ENCODE measurements at places on chromosomes 6 and 20.

DNA sequence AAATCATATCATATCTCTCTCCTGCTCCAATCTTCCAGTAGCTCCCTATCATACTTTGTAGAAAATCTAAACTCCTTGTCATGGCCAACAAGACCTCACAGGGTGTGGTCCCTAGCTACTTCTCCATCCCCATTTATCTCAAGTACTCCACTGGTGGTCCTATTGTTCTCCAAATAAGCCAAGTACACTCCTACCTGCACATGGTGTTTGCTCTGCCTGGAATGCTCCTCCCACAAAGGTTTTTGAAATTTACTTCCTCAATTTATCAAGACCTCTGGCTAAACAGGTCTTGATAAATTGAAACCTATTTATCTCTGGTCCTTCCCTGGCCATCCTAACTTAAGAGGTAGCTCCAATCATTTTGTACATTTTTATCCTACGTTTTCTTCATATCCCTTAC is 12.1 kb downstream of the TMX4 start:
- no peak for DNase-seq

- DNase-seq, result no peak
Observed at GRCh38 chr6:94215552-94215951, 796.2 kb upstream of the EPHA7 start.

- DNase-seq, result no peak
Observed at GRCh38 chr6:71254323-71254722, 34.3 kb upstream of the OGFRL1 start.

- no peak for DNase-seq
Observed at GRCh38 chr20:63067266-63067635, 60.5 kb upstream of the BHLHE23 start.

- peak; percentile 23 for DNase-seq
Observed at GRCh38 chr6:89350281-89350966, 2.1 kb downstream of the UBE2J1 start.

- DNase-seq, result peak; percentile 79
Observed at GRCh38 chr6:33161354-33162331, 30.6 kb downstream of the COL11A2 start.

GRCh38 chr6:133549371-133549801 is 308.2 kb downstream of the EYA4 start:
- no peak for DNase-seq

GRCh38 chr6:93350774-93351173 is 68.6 kb downstream of the EPHA7 start:
- no peak for DNase-seq

DNA sequence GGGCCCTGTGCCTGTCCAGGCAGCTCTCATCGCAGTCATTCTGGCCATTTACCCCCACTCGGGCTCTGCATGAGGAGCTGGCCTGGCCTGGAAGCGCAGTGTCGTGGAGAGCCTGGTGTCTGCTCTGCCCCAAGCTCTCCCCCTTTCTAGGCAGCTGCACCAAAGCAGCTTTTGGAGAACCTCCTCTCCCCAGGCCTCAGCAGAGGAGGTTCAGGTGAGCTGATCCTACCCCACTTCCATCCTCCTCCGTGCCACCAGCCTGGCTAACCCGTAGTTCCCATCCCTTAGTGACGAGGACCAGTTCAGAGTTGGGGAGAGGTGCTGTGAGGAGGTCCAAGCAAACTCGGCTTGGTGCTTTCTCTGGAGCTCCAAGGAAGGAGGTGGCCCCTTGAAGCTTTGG is 30.5 kb upstream of the PHACTR3 start:
- no peak for DNase-seq

GRCh38 chr6:118899948-118900347 is 6.0 kb downstream of the ASF1A start:
- DNase-seq, result peak; percentile 30

GRCh38 chr6:43277643-43278523 is 20.2 kb upstream of the SLC22A7 start:
- no peak for DNase-seq

DNA sequence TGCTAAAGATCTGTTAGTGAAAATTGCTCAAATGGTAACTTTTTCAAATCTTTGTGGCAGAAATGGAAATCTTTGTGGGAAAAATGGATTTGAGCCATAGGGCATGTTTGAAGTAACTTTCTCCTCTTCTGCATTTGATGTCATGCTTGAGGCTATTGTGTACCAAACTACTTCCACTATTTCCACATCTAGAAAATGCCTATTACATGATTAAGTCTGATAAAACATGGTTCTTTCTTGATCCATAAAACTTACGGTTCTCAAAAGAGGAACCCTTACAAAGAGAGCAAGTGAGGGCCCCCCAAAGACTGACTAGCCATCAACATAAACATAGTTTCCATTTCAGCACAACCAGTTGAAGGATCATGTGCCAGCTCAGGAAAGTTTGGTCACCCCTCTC is 150.6 kb downstream of the NFATC2 start:
- DNase-seq, result no peak

GRCh38 chr6:19137505-19137904 is 699.7 kb upstream of the ID4 start:
- no peak for DNase-seq

GRCh38 chr6:137866200-137866913 is 702 bp upstream of the TNFAIP3 start:
- DNase-seq, result no peak
